Spleen (tissue), 13 donors: ENCODE measurements at places on chromosomes 3 and 15.
A peak's percentile ranks its signal among the peaks of the same experiment; 100 is the strongest.

DNA sequence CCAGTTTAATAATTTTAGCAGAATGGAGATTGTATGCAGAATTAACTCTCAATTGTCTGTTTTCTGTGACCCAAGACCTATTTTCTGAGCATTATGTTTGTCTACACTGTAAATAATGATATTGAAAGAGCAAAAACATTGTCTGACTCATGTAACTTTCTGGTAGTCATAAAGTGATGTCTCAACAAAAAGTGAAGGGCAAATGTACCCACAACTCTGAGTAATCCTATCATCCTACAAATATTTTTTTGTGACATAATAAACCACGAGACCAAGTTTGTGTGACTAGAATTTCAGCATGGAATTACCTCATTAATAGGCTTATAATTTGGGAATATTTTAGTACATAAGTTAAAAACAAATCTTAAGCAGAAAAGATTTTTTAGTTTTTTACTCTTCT, 15.4 kb upstream of the ABHD10 start:
- no peak for DNase-seq

DNA sequence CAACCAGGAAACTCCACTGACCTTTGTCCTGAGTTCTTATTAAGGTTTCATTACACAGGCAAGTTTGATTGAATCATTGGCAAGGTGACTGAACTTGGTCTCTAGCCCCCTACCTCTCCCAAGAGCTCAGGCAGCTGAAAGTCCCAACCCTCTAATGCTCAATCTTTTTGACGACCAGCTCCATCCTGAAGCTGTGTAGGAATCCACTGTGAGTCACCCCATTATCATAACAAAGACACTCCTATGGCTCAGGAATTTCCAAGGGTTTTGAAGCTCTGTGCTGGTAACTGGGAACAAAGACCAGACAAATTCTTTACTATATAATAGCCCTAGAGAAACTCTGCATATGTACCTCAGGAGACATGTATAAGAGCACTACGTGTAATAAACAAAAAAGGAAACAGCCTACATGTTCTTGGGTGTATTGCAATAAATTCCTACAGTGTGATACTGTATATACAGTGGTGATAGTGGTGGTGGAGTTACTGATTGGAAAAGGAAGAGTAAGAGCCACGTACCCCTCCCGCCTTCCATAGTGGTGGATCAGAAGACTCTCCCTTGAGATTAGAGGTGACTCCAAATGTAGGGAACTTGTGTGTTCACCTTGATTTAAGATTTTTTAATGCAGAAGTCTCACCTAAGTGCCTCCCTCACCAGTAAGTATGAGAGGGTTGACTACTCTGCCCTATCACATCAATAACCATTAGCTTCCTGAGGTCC, 116.6 kb downstream of the ST8SIA2 start:
- DNase-seq = no peak

DNA sequence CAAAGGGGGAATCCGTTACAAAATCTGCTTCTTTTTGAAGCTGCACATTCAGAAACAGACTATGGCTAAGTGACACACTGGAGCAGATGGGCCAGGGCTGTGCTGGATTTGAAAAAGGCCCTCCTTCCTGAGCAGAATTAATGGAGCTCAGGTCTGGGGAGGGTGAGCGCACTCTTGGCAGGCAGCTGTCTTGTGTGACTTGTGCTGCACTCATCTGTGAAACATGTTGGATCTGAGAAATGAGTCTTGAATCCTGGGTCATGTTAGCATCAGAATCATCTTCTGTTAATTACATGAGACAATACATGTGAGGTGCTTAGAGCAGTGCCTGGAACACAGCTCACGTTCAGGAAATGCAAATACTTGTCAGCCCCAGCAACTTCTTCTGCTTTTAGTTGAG, 219.6 kb downstream of the THSD4 start:
- no peak for DNase-seq

GRCh38 chr15:29045717-29046116, 159.9 kb downstream of the APBA2 start:
- DNase-seq = peak; percentile 11

- DNase-seq = no peak
Observed at GRCh38 chr15:74414603-74415338, 19.0 kb downstream of the SEMA7A start.

GRCh38 chr3:17182166-17182565, 297.4 kb downstream of the PLCL2 start:
- DNase-seq = no peak

DNA sequence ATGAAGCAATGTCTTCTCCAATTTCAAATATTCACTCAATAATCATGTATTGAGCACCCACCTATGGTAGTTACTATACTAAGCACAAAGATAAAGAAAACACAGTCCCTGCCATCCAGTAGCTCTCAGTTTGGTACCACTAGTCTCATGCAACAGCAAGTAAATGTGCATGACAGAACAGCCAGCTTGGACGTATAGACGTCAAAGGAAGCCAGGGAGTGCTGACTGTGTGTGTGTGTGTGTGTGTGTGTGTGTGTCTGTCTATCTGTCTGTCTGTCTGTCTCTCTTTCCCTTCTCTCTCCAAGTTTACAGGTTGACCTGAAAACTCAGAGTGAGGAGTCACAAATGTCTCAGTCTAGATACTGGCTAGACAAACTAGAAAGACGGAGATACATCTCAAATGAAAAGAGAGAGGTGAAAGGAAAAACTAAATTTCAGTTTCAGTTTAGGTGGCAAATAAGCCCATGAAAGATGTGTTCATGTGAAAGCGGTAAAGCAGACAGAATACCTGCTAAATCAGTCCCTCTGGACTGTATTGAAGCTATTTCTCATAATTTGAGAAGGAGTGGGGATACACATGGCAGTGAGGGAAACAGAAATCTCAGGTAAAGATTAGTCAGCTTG, 141.1 kb upstream of the PTPRG start:
- no peak for DNase-seq

DNA sequence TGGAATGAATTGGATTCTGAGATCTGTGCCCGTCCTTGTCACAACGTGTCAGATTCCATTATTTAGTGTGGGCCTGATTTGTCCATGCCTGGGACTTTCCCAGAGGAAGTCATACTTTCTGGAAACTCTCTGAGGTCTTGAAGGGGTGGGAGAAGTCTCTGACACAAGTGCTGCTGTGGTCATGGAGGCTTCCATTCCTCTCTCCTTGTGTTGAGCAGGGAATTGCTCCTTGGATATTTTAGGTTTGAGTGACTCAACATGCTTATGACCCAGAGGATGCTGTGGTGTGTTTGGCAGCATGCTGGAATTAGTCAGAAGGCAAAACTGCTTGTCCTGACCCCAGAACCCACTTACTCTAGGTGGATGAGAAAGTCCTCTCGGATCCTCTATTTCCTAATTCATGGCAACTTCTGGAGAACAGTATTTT, 132.1 kb downstream of the LPP start:
- no peak for DNase-seq

DNA sequence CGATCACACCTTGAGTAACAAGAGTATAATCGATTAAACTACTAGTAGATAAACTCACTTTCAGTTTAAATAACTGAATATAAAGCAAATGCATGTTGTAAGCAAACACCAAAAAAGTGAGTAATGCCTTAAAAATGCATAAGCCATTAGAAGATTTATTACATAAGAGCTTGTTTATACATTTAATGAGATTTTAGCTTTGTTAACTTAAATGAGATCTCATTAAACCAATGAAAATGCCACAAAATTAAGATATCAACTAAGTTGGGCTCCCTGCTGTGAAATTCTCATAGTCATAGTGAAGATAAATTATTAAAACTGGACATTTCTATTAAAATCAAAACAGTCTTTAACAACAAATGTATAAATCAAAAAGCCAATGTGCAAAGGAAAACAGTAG, 701.2 kb downstream of the NLGN1 start:
- no peak for DNase-seq

DNA sequence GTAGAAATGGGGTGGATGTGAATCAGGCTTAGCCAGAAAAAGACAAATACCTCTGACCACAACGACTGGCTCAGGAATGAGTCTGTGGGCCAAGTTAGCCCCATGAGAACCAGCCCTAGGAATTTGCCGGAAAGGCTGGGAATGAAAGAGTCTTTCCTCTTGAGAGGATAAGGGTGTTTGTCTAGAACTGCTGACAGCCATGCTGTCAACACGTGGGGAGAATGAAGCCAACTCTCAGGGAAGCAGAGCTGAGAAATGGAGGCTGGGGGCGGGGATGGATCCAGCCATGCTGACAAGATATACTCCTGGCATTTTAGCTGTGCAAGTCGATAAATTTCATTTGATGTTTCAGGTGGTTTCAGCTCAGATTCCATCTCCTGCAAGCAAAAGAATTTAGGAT, 10.6 kb upstream of the SLC6A1 start:
- no peak for DNase-seq

DNA sequence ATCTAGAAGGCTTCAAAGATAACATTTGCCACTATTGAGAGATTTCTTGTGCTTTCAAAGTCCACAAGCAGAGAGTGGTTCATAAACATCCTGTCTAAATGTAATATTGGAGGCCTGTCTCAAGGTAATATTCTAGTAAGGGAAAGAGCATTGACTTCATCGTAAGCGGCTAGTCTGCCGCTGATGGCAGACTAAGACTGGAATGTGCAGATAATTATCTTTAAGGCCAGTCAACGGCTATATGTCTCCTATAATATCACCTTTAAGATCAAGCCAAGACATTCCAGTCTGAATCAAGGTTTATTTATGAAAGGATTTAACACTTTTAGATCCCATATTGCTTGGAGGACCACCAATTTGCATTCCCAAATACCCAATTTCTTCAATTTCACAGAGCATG, 424.2 kb upstream of the WNT5A start:
- DNase-seq = no peak
